Activated T-cell treated with anti-CD3 and anti-CD28 coated beads, Interleukin-2, amount 50 U/mL, for 4 hours (primary cell): ENCODE measurements at places on chromosomes 7 and 10.
A peak's percentile ranks its signal among the peaks of the same experiment; 100 is the strongest.

DNA sequence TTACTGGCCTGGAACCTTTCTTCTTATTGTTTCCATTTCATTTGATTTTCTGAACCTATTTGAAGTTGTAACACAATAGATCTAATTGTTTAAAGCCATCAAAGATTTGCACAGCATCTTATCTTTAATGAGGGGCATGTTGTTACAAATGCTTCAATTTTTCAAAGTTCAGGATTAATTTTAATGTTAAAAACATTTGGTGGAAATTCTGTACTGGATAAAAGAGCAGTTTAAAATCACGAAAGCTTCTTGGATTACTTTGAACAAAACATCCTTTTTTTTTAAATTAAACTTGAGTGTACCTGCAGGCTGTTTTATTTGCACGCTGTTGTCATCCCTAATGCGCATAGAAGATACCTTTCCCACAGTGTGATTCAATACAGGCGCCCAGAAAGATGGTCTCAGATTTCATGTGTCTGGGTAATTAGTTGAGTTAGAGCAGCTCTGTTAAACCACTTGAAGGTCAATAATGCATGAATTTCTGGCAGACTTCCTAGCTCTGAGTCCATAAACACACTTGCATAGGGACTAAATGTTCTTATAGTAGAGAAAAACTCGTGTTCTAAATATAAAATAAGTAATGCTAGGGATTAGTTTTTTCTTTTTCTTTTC is 29.3 kb upstream of the DDX50 start:
- no peak for DNase-seq

GRCh38 chr7:69282946-69283345 is 315.3 kb upstream of the AUTS2 start:
- no peak for DNase-seq

DNA sequence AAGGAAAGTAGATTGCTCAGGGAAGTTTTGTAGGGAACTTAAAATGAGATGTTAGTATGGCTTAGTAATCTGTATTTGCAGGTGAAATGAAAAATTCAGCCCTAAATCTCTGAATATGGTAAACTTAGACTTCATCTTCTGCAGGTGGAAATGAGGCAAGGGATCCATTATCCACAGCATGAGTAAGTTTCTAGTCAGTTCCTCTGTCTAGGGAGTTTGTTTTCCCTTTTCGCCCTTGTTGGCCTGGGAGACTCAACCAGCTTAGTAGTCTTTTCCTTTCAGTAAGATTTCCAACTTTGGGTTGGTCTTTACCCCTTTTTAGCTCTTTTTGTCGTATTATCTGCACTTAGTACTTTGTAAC is 65.6 kb downstream of the ZEB1 start:
- DNase-seq, result no peak

- no peak for DNase-seq
Measured at GRCh38 chr7:116671681-116672595, at the start of gene MET. TSS of gene MET (plus strand) at chr7:116672196. CDS start at chr7:116699085, 26,889 bp downstream.

GRCh38 chr7:139058943-139059342 is 23.1 kb upstream of the ZC3HAV1L start:
- DNase-seq, result no peak

- no peak for DNase-seq
Measured at GRCh38 chr7:82114237-82114636, 329.3 kb downstream of the CACNA2D1 start.

DNA sequence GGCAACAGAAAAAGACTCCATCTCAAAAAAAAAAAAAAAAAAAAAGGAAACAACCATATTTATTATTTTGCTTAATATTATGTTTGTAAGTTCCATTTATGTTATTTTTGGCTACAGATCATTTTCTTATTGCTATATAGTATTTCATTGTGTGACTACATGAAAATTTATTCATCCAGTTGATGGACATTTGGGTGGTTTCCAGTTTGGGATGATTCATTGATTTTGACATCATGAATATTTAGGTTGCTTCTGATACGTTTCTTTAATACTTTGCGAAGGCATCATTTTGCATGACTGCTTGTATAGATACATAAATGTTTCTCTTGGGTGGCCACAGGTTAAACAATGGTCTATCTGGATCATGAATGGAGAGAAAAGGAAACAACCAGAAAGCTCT is 2.0 kb upstream of the NPSR1 start:
- no peak for DNase-seq

GRCh38 chr10:3668276-3668965 is 116.6 kb downstream of the KLF6 start:
- peak; percentile 60 for DNase-seq

DNA sequence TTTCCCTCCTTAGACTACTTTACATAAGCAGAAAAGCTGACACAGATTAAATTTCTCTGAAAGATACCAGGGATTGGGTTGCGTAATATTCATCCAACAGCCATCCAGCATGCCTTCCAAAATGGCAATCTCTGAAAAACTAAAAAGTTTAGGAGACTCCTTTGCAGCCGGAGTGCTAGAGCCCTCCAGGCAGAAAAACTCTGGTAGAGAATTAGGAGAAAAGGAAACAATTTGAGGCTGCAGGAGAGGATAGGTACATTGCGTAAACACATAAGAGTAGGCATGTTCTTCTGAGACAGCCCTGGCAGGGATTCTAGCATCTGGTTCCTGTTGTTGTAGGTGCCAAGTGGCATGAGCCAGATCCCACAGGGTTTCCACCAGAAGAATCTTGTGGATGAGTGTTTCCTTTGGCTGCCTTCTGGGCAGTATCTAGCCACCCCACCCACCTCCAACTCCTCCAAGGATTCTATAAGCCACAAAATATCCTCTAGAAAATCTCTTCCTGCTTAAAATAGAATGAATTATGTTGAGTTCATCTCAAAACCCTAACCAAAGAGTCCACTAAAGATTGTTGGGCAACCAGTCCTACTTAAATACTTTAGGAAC is 402.4 kb downstream of the HGF start:
- no peak for DNase-seq

- DNase-seq, result peak; percentile 1
Measured at GRCh38 chr7:2937701-2938513, 93.8 kb upstream of the GNA12 start.

- DNase-seq, result no peak
Measured at GRCh38 chr7:4029941-4030340, 652.2 kb upstream of the FOXK1 start.

- DNase-seq, result peak; percentile 84
Measured at GRCh38 chr7:99380823-99381663, 6.5 kb downstream of the ARPC1B start.

DNA sequence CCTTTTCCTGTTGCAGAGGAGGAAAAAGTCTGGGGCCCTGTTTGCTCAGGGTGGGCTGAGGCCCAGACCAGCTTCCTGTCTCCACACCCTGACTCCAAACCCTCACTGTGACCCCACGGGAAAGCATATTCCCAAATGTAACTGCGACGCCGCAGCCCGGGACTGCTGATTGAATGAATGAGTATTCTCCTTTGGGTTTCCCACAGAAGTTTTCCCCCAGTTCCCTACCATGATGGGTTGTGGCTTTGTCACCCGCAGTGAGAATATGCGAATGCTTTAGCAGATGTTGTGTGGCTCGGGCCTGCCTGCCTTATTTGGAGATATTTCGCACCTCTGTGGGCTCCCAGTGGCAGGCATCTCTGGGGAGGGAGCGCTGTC is 50.6 kb downstream of the MGMT start:
- no peak for DNase-seq

- DNase-seq, result no peak
Measured at GRCh38 chr7:149161241-149161848, 14.1 kb downstream of the ZNF398 start.

- no peak for DNase-seq
Measured at GRCh38 chr7:45085619-45086200, 3.1 kb downstream of the NACAD start.

DNA sequence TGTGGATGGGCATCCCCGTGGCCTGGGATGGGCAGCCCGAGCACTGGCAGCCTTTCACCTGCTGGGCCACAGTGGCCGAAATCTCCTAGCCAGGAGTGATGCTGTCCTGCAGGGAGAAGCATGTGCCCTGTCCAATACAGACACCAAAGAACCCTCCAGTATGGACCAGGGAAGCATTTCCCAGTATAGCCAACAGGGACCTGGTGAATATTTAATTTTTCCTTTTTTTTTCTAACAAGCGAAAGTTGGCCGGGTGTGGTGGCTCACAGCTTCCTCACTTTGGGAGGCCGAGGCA is 11.0 kb downstream of the IMPDH1 start:
- no peak for DNase-seq

- no peak for DNase-seq
Measured at GRCh38 chr10:124224331-124225028, 131.1 kb upstream of the CHST15 start.

DNA sequence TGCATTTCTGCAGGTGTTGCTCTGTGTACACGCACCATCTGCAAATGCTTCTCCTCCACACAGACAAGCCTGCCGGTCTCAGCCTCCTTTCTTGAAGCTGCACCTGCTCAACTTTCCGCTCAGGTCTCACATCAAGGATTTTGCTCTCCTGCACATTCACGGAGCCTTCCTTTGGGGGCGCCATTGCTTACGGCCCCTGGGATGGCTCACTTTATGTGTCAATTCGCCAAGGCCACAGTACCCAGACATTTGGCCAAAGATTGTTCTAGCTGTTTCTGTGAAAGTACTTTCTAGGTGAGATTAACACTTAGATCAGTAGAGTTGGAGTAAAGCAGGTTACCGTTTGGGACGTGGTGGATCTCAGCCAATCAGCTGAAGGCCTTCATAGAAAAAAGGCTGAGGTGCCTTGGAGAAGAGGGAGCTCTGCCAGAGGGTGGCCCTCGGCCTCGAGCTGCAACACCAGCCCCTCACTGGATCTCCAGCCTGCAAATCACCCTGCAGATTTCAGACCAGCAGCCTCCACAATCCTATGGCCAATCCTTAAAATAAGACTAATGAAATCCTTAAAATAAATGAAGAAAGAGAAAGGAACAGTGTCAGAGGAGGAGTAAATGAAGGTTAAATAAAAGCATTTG is 39.9 kb upstream of the PPP2R2D start:
- DNase-seq, result no peak

DNA sequence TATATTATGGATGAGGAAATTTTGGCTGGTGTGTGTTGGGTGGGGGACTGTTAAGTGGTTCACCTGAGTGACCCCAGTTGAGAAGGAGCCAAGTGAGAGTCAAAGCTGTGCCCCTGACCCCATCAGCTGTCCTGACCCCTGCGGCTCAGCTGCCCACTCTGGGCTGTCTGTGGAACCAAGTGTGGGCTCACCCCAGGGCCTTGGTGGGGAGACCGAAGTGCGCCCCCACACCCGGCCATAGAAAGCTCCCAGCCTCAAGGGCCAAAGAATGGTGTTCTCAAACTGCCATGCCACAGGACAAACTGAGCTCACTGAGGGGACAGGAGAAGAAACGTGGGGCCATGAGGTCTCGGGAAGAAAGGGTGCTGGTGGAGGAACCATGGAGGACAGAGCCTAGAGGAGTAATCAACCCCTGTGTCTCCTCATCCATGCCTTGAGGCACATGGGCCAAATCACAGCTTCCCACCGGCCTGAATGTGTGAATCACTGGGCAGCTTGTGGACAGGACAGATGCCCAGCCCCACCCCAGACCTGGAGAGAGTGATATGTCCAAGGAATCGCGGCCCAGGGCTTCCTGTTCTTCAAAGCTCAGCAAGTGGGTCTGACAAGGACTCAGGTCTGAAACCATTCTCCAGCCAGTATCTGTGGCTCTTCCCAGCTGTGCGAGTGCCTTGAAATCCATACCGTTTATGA is 86.2 kb upstream of the CACUL1 start:
- DNase-seq, result no peak

- no peak for DNase-seq
Measured at GRCh38 chr7:37342176-37342687, 106.4 kb downstream of the ELMO1 start.

DNA sequence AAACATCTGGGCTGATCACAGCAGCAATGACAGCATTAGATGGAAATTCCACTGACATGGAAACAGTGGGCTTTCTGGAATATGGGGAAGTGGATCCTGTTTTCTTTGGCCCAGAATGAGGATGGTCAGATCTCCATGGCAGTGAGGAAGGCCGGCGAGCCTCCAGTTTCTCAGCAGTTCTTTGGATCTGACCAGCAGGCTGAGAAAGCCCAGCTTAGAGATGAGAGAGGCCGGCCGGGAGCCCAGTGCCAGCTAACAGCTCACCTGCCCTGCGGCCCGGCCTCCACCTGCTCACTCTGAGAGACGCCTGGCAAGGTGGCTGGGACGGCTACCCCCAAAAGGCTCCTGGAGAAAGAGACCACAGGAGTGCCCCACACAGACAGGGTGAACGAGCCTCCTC is 24.2 kb downstream of the GPER1 start:
- DNase-seq, result no peak

GRCh38 chr10:12741360-12741804 is 260.1 kb downstream of the CCDC3 start:
- DNase-seq, result no peak

DNA sequence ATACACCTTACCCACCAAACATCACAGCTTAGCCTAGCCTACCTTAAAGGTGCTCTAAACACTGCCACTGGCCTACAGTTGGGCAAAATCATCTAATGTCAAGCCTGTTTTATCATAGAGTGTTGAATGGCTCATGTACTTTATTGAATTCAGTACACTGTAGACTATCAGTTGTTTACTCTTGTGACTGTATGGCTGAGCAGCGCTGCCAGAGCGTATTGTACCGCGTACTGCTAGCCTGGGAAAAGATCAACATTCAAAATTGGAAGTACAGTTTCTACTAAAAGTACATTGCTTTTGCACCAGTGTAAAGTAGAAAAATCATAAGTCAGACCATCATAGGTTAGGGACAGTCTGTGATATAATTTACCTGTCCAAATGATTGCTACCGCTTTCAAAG is 226.8 kb downstream of the PRPF18 start:
- no peak for DNase-seq

DNA sequence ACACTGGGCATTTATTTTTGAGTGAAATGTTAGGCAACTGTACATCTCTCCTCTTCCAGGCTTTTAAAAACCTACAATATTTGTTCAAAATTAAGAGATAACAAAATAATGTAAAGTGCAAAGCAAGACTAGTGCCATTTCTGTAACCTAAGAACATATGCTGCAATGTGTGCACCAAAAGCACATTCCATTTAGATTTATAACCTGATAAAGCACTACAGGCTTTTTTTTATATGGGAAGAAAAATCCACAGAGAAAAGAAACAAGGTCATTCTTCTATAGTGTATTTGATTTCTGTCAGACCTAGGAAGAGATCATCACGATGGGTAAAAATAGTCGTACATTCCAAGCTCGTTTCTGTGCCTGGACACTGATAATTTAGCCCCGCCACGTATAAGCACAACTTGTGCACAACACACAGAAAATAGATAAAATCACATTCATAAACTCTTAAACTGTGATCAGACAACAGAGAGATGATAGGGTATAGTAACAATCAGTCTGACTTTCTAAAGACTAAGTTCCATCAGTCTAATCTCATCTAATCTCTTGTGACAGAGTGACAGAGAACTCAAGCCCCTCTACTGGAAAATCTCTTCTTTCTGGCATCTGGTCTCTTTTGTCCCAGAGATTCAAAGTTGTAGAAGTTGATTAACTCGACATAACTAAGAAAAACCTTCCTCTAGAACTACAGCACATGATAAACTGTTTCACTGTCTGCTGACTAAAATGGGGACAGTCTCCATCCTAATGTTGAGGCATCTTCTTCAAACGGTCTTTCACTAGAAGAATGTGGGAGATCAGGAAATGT is 6.7 kb downstream of the LAMB1 start:
- no peak for DNase-seq

GRCh38 chr7:137618748-137619147 is 228.0 kb downstream of the DGKI start:
- DNase-seq, result no peak
